ENCODE measurements at places on chromosomes 6 and 20. TPM values are rescaled to one million over a fixed set of nuclear protein-coding genes. Genes with fewer than 3 reads are reported as not detected.

The PRSS16 gene
- total RNA-seq: 14.5 TPM

The DEF6 gene
- 40.4 TPM for total RNA-seq

The CALHM4 gene
- not detected for total RNA-seq

- DNase-seq: no peak
These were observed 15.2 kb downstream of the COX4I2 start for GRCh38 chr20:31652917-31653396.

DNA sequence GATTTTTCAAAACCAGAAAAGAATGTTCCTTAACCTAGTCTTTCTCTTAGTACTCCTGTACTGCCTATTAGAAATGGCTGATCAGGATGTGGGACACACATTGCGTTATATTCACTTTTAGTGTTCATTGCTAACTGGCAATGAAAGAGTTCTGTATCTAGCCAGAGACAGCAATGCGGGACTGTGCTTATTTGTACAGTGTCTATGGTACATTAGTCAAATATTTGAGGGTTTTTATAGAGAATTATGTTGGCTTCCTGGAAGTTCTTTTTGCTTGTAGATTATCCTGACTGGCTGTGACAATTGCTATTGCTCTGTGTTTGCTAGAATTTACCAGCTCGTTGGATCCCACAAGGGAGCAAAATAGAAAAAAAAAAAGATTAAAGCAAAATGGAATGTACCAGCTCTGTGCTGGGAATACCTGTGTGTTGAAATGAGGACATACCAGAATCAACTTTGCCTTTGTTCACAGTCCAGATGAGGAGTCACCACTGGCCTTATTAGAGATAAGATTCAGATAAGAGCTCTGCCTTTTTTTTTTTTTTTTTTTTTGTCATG lies 22.4 kb upstream of the IFNGR1 start:
- DNase-seq: no peak

- no peak for DNase-seq
These were observed 27.4 kb downstream of the KCNQ5 start for GRCh38 chr6:72649032-72649984.

- no peak for DNase-seq
These were observed 215.7 kb downstream of the CDC5L start for GRCh38 chr6:44603044-44603686.

DNA sequence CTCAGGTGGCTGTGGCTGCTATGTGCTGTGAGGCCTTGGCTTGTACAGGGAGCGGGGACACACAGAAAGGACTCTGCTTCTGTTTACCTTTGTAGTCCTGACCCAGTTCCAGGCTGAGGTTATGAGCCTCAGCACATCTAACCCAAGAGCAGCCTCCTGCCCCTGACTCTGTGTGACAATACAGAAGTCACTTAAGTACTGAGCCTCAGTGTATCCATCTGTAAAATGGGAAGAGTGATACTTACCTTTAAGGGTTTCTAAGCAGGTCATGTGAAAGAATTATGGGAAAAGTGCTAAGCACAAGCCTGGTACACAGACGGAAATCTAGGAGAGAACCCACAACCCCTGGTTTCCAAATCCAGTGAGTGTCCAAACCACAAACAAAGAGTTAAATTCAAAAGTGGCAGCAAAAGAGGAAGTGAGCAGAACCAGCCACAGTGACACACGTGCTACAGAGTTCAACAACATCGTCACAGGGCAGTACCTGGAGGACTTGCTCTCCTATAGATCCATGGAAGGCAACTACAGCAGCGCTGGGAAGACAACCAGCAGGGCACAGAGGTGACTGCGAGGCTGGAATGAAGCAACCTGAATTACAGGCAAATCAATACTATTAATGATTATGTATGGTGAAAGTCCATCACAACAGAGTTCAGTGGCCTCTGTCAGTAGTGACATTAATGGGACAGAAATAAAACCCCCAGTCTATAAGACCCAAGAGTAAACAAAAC lies 12.5 kb downstream of the TRIM26 start:
- no peak for DNase-seq

GRCh38 chr6:8000636-8001035 lies 63.6 kb downstream of the BLOC1S5 start:
- no peak for DNase-seq
